ENCODE measurements at places on chromosomes 13 and 19. TPM values are rescaled to one million over a fixed set of nuclear protein-coding genes. Genes with fewer than 3 reads are reported as not detected.

DNA sequence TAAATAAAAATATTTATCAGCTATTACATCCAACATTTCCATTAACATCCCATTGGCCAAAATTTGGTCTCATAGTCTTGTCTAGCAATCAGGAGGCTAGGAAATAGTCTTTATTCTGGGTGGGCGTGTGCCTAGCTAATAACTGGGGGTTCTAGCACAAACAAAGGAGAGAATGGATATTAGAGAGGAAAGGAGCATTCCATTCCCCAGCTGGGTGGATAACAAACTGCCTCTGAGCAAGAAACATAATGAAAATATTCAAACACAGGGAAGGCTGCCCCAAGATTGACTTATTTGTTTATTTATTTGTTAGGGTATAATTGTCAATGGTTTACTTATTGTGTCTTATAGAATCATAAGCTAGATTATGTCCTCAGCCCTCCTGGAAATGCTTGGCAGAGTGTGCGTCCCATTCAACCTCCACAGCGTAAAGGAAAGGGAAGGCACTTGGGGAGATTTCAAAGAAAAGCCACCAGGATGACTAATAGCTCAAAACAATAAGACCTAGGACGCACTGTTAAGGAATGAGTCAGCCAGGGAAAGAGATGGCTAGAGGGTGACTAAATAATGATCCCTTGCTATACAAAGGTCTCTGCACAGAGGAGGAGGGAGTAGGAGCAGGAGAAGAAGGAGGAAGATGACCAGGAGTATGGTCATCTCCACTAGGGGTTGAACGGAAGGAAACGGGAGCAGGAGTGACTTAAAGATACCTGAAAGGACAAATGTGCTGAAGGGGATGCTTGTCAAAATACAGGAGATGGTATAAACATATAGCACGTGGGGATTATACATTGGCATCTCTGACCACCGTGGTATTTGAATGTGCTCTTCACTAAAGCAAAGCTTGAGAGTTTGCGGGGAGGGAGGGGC is 23.5 kb upstream of the USP12 start:
- no peaks in the 10 kb centered on the region for H3K27me3 ChIP-seq
- no peaks in the 10 kb centered on the region for H3K36me3 ChIP-seq
- H3K4me1 ChIP-seq: peaks cover 10% of the 10 kb centered on the region
- no peak overlapping the region for H3K4me3 ChIP-seq
- no peak overlapping the region for H3K27ac ChIP-seq
- DNase-seq: no peak

Gene GPR12
- 0.11 TPM for total RNA-seq

GRCh38 chr19:1069009-1069779 is 2.2 kb downstream of the ARHGAP45 start:
- DNase-seq: peak; percentile 93
- H3K27me3 ChIP-seq: peaks cover 97% of the 10 kb centered on the region
- H3K4me1 ChIP-seq: peaks cover 22% of the 10 kb centered on the region
- H3K4me3 ChIP-seq: peak overlapping the region; percentile 51
- no peaks in the 10 kb centered on the region for H3K36me3 ChIP-seq

Gene ZNF324B
- 7.1 TPM for total RNA-seq

GRCh38 chr13:84237143-84237542 is 354.9 kb upstream of the SLITRK1 start:
- DNase-seq: no peak
- H3K27ac ChIP-seq: no peak overlapping the region
- H3K4me3 ChIP-seq: no peak overlapping the region
- H3K27me3 ChIP-seq: no peaks in the 10 kb centered on the region
- no peaks in the 10 kb centered on the region for H3K4me1 ChIP-seq
